Mammary microvascular endothelial cell (primary cell): ENCODE measurements at places on chromosomes 2 and 18. TPM values are rescaled to one million over a fixed set of nuclear protein-coding genes. Genes with fewer than 3 reads are reported as not detected.

LCT gene
- not detected in 2 replicates for total RNA-seq

ELOA2 gene
- total RNA-seq: not detected in 2 replicates

ATF2 gene
- 24.5 and 26.0 TPM in 2 replicates for total RNA-seq

SH2D6 gene
- total RNA-seq: not detected in 2 replicates

ASB18 gene
- total RNA-seq: not detected in 2 replicates

ADRA2B gene
- total RNA-seq: not detected in 2 replicates

DNAJC5G gene
- total RNA-seq: not detected in 2 replicates

DTNA gene
- total RNA-seq: 3.4 and 4.9 TPM in 2 replicates
